ENCODE measurements at places on chromosomes 4 and X. TPM values are rescaled to one million over a fixed set of nuclear protein-coding genes. Genes with fewer than 3 reads are reported as not detected.

DNA sequence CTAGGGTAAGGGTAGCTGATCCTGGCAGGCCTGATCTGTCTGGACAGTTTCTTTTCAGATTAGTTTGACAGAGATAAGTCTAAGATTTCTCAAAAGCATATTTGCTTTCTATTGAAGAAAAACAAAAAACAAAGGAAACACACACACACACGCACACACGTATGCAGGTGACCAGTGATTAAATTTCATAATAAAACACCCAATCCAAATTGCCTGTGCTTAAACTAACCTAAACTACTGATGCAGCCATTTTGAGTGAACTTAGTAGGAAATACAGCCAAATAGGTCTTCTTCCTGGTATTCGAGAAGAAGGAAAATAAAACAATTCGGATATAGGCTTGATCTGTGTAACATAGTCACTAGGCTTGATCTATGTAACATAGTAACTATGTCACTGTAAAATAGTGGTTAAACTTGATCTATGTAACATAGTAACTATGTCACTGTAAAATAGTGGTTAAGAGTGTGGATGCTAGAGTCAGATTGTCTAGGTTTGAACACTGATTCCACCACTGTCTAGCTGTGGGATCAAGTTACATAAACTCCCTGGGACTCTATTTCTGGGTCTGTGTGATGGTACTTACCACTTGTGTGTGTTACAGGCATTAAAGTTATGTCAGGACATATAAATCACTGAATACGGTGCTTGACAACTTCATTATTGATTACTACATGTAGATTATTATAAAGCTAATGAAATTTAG, 9.8 kb upstream of the CCNG2 start:
- no peak for DNase-seq

DNA sequence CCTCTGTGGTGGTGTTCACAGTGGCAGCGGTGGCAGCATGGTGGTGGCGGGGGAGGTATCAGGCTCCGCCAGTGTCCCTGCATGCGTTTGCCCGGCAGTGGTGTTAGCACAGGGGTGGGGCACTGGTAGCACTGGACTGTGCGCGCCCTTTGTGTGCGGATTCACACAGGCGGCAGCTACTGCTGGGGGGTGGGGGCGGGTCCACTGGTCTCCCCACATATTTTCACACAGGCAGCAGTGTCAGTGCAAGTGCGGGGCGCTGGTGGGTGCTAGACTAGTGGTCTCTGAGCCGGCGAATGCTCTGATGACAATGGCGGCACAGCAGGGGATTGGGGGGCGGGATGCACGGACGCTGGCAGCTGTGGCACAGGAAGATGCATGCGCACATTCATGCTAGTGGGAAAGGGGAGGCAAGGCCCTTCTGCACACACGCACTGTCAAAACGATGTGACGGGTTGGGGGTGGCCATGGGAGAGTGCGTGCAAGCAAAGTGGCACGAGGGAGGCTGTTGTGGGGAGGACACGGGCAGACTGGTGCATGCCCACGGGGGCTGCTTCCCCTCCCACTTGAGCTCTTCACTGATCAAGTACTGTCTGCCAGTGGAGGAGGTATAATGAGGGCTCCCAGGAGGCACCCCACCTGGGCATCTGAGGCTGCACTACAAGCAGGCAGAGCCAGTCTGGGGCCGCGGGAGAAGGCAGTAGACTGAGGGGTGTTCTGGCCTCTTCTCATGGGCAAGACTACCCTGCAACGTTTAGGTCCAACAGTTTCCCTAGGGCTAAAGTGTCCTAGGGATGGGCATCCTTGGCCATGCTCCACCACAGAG, 53.0 kb downstream of the POF1B start:
- DNase-seq, result no peak

DNA sequence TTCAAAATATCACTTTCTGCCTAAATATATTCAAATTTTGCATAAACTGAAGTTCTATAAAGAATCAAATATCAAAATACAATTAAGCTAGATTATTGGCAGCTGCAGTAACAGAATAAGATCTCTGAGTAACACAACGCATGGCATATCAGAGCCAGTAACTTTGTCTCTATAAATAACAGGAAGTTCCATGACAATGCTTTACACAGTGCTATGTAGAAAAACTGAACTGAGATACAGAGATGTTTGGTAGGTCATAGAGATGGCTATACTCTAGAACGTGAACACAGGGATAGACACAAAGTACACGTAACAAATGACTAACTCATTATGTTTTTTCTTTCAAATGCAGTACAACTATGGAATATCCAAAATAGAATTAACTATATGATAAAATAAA, 18.2 kb downstream of the UBE2D3 start:
- no peak for DNase-seq

DNA sequence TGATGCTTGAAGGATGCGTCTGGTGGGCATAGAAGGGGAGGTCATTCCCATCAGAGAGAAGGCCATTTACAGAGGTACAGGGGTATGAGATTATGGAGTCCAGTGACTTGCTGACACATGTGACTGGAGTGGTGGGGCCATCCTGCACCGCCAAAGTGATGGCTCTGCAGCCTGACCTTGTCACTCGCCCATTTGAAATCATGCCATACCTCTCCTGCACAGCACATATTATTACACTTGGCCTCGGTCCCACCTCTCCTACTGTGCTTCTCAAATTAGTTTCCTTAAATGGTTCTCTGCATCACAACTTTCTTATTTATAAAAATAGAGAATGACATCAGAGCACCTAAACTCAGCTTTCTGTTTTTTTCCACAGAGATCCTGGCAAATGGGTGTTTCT, 60.7 kb upstream of the HAND2 start:
- DNase-seq, result no peak

- DNase-seq, result no peak
Measured at GRCh38 chr4:82786828-82787227, 11.8 kb downstream of the SCD5 start.

DNA sequence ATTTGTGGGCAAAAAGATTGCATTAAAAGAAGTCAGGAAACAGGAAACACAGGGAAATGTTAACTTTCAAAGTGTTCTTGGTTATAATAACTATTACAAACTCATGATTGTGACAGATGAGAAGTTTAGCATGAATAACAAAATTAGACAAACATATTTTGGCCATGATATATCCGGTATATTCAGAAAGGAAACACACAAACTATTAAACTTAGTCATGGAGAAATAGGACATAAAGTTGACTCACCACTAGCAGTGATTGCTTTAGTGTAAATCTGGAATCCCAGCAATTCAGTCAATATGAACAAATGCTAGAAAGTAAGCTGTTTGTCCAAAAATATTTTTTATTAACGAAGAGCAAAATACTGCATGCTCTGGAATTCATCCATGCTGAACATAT, 1299.9 kb downstream of the C4orf33 start:
- DNase-seq, result no peak

DNA sequence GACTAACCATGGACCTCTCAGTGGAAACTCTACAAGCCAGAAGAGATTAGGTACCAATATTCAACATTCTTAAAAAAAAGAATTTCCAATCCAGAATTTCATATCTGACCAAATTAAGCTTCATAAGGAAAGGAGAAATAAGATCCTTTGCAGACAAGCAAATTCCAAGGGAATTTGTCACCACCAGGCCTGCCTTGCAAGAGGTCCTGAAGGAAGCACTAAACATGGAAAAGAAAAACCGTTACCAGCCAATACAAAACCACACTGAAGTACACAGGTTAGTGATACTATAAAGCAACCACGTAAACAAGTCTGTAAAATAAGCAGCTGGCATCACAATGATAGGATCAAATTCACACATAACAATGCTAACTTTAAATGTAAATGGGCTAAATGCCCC, 156.6 kb downstream of the FAM13A start:
- peak; percentile 10 for DNase-seq

GRCh38 chr4:3708103-3708510, 58.1 kb upstream of the ADRA2C start:
- DNase-seq, result no peak

DNA sequence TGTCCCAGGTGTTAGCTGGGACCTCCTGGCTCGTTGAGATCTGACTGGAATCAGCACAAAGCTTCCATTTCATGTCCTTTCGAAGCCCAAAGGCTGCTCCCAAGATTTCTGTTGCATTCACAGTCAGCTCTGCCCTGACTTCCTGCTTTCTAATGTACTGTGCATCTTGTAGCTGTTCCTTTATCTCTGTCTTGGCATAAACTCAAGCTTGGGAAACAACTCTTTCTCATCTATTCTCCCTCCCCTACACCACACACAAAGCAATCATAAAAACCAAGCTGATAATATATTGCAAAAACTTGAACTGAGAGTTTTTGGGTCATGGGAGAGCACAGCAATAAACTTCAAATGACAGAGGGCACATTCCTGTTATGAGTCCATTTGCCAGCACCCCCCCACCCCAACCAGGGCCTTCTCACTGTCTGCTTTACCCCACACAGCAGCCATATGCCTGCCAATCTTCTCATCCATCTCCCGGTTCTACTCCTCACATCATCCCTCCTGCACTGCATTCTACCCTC, 76.3 kb downstream of the SYNPO2 start:
- DNase-seq, result no peak

DNA sequence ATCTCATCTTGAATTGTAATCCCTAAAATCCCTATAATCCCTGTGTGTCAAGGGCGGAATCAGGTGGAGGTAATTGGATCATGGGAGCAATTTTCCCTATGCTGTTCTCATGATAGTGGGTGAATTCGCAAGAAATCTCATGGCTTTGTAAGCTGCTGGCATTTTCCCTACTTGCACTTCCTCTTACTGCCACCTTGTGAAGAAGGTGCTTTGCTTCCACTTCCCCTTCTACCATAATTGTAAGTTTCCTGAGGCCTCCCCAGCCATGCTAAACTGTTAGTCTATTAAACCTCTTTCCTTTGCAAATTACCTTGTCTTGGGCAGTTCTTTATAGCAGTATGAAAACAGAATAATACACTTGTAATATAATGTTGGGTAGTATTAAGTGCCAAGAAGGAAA, 1087.4 kb upstream of the SLIT2 start:
- DNase-seq, result no peak

GRCh38 chr4:65580551-65580950, 89.7 kb downstream of the EPHA5 start:
- DNase-seq, result no peak

Gene NAP1L2
- 0.10 TPM for total RNA-seq

GRCh38 chr4:172103456-172103855, 290.3 kb downstream of the GALNTL6 start:
- DNase-seq, result no peak

Gene YTHDC1
- 9.4 TPM for total RNA-seq

Gene RPGR
- 6.8 TPM for total RNA-seq

Gene IL2RG
- not detected for total RNA-seq

- no peak for DNase-seq
Measured at GRCh38 chrX:33252306-33252825, 41.0 kb upstream of the DMD start.

Gene H2BW2
- total RNA-seq, result not detected

Gene HDX
- 0.86 TPM for total RNA-seq

Gene SLC4A4
- total RNA-seq, result 1.1 TPM

Gene CSAG2
- not detected for total RNA-seq

GRCh38 chrX:18042776-18043175, 177.9 kb downstream of the BEND2 start:
- no peak for DNase-seq

GRCh38 chr4:5112333-5113095, 61.2 kb downstream of the STK32B start:
- no peak for DNase-seq

Gene CXCL1
- total RNA-seq, result 2.5 TPM

Gene HGFAC
- not detected for total RNA-seq

GRCh38 chr4:43682551-43682950, 766.1 kb downstream of the KCTD8 start:
- DNase-seq, result no peak

DNA sequence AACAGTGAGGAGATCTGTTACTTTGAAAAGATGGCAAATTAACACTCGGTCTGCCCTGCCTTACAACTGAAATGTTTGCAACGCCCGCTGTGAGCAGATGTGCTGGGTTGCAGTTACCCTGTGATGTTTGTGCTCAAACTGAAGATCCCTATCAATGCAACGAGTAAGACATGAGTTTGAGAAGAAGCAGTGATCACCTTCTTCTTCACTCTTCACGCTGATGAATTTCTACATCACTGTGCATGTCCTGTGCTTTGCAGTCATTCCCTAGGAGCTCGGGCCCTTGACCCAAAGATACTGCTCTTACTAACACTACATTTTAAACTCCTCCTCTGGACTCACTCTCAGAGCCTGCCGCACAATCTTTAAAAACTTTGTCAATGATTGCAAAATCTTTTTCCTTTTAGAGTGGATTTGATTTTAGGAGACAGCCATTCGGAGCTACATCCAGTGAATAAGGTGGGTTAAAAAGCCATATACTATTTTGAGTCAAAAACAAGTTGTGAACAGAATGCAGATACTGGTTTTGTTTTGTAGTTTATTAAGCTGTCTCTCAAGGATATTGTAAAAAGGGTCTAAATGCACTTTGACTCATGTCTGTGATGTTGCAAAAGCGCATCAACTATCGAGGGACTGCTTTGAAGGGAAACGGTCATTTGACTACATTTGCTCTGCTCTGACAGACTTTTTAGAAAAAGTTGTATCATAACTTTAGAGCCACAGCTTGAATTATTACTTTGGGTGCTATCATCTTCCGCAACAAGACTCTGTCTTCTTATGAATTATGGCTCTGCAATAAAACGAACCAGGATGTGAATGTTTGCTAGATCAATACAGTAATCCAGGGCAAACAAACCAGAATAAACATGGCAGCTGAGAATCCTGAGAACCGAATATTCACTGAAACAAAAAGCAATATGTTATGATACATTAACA, 5.7 kb upstream of the RHOH start:
- DNase-seq, result no peak

Gene CYLC1
- total RNA-seq, result not detected

Gene SLIT2
- total RNA-seq, result 1.9 TPM

- DNase-seq, result peak; percentile 39
Measured at GRCh38 chrX:45849261-45849862, 648.7 kb upstream of the DIPK2B start.

DNA sequence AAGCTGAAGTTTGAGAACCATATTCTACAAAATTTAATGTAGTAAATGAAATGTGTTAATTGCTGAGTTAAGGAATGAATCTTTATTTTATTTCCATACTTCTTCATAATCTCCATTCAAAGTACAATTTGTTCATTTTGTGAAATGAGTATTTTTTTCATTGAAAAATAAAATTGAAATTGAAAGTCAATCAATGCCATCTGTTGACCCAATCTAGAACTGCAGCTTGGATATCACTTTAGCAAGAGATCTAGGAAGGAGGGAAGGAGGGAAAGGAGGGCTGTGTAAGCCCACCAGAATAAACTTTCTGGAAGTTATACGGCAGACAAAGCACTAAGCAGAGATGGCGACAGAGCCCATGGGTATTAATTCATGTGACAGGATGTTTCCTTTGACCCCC, 128.4 kb downstream of the ZMAT1 start:
- DNase-seq, result no peak

- DNase-seq, result peak; percentile 91
Measured at GRCh38 chrX:21940356-21940829, at the start of gene SMS. TSS of gene SMS (plus strand) at chrX:21940709. CDS start at chrX:21940825, 116 bp downstream.

Gene CT45A3
- not detected for total RNA-seq

GRCh38 chr4:27702730-27703431, 842.2 kb downstream of the STIM2 start:
- DNase-seq, result no peak

GRCh38 chrX:71170660-71171059, 26.0 kb downstream of the NLGN3 start:
- no peak for DNase-seq

Gene CPLX1
- total RNA-seq, result not detected

GRCh38 chr4:76200771-76201231, 12.8 kb downstream of the SCARB2 start:
- DNase-seq, result no peak

Gene KLB
- total RNA-seq, result not detected

All from MG63 (cell line).